EH (cell line): ENCODE measurements at places on chromosomes 12 and 14.
A peak's percentile ranks its signal among the peaks of the same experiment; 100 is the strongest.

- no peak for DNase-seq
Measured at GRCh38 chr14:44901696-44902095, 60.1 kb downstream of the KLHL28 start.

- peak; percentile 41 for DNase-seq
Measured at GRCh38 chr12:5184186-5184585, 140.5 kb downstream of the KCNA5 start.

- no peak for DNase-seq
Measured at GRCh38 chr14:85618390-85618789, 88.4 kb downstream of the FLRT2 start.

- peak; percentile 34 for DNase-seq
Measured at GRCh38 chr14:105398726-105399465, 558 bp downstream of the TEX22 start.

- no peak for DNase-seq
Measured at GRCh38 chr14:92651758-92652406, 96.5 kb downstream of the LGMN start.
